Non-pigmented ciliary epithelial cell (primary cell): ENCODE measurements at places on chromosomes 3 and 15.

GRCh38 chr15:83170474-83171165 is 37.0 kb downstream of the HDGFL3 start:
- DNase-seq: no peak

DNA sequence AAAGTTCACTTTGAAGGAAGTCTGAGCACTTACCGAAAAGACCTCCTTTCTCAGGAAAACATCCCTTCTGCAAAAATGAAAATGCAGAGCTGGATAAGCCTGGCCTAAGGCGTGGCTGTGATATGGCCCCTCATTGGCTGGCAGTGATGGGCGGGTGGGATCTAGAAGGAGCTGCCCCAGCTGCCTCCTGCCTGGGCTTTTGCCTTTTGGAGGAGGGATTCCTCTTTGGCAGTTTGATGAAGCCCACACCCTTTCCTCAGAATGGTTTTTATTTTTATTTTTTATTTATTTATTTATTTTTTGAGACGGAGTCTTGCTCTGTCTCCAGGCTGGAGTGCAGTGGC is 4.0 kb upstream of the DZIP1L start:
- no peak for DNase-seq

DNA sequence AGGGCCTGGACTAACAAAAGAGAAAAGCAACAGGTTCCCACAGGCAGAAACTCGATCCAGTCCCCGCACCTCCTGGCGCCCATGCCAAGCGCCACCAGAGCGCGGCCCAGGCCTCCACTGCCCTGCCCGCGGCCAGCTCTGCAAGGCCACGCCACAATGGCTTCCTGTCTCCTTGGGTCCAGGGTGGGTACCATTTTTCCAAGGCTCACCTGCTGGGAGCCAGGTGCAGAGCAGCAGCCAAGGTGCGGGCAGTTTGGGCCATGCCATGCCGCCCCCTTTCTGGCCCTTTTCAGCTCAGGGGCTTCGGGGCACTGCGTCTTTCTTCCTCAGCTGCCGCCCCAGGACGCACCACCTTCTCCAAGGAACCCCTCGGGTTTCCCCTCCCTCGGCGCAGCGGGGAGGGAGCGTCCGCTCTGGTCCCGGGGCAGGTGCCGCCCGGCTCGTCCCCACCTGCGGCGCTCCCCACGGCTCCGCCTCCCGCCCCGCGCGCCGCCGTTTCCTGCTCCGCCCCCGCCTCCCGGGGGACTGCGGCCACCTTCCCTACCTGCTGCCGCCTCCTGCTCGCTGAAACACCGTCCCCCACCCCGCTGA is at the start of gene ILDR1:
Gene ILDR1 (minus strand): TSS at position 437 of the 591 bp plus-strand sequence. CDS start 170 bp downstream, at position 267.
- DNase-seq: no peak

GRCh38 chr3:196067439-196067838 is 14.5 kb downstream of the TFRC start:
- no peak for DNase-seq

GRCh38 chr3:50340448-50341329 is at the start of gene RASSF1:
Gene RASSF1, minus strand, starts transcription at chr3:50340836. Its CDS starts 31 bp downstream, at chr3:50340805.
- no peak for DNase-seq

DNA sequence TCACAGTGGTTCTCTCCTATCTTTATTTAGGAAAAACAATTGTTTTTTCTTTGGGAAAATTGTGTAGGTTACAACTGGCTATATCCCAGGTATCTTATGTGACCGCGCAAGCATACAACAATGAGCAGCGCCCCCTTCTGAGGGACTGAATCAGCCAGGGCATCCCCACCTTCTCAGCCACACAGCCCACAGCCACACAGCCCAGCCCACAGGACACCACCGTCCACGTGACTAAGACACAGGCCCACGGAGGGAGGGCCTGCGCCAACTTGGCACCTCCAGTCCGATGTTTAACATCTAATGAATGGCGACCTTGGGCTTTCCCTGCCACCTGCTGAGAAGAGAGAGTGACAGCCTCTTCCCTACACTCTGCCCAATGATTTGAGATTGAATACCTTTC is 68.1 kb downstream of the ATP10A start:
- no peak for DNase-seq

- DNase-seq: no peak
These were observed 155.9 kb upstream of the FEZF2 start for GRCh38 chr3:62529230-62529629.

- no peak for DNase-seq
These were observed 5.0 kb downstream of the RARB start for GRCh38 chr3:25433106-25433505.

DNA sequence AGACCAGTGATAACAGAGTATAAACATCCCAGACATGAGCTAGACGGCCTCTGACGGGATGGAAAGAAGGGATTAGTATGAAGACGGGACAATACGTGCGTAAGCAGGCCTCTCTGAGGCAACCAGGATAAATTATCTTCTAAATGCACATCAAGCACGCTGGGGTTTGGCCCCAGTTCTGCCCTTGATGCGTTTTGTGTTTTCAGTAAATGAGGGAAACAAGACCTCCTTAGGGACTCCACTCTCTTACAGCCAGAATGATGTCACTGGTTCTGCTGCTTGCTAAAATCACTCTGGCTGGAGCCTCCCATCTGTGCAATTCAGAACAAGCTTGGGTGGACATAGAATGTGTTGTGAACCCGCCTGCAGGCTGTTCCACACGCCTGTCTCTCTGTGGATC is 156.0 kb upstream of the MCTP2 start:
- no peak for DNase-seq
